Naive thymus-derived CD4-positive, alpha-beta T cell (primary cell): ENCODE measurements at places on chromosomes 6 and 20.

- DNase-seq: no peak
- no peak overlapping the region for H3K4me3 ChIP-seq
- H3K4me1 ChIP-seq: no peaks in the 10 kb centered on the region
- H3K27me3 ChIP-seq: no peaks in the 10 kb centered on the region
Measured at GRCh38 chr20:9038791-9039535, 29.9 kb upstream of the PLCB4 start.

DNA sequence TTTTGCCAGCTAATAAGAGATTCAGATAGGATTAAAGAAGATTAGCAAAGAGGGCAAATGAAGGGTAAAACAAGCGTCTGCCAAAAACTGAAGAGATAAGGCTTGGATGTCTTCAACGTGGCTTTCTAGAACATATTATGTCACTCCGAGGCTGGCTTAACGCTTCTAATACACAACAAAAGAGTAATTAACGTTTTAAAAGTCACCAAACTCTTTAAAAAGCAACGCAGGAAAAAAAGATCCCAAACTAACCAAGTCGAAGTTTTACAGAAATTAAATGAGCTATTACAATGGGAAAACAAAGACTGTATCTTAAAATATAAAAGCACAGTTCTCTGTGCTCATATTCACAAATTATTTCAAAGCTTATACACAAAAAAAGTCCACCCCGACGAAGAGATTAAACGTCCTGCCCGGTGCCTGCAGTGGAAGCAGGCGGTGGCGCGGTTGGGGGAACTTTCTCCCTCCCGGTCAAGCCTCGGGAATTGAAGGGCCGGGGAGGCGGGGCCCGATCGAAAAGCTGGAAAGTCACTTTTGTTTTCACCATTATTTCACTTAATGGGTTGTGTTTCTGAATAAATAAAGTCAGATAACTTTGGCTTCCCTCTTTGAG lies 1.2 kb downstream of the MAK start:
- H3K4me1 ChIP-seq: peaks cover 20% of the 10 kb centered on the region
- H3K4me3 ChIP-seq: peak overlapping the region; percentile 59
- H3K36me3 ChIP-seq: no peaks in the 10 kb centered on the region
- H3K27ac ChIP-seq: no peak overlapping the region
- H3K27me3 ChIP-seq: peaks cover 29% of the 10 kb centered on the region

- no peaks in the 10 kb centered on the region for H3K27me3 ChIP-seq
- DNase-seq: no peak
- peaks cover 16% of the 10 kb centered on the region for H3K4me1 ChIP-seq
- no peak overlapping the region for H3K27ac ChIP-seq
- H3K36me3 ChIP-seq: no peaks in the 10 kb centered on the region
Measured at GRCh38 chr6:36753671-36754405, 56.2 kb downstream of the RAB44 start.

GRCh38 chr6:35385457-35386202 lies 43.3 kb downstream of the PPARD start:
- H3K4me1 ChIP-seq: no peaks in the 10 kb centered on the region
- no peak for DNase-seq
- no peak overlapping the region for H3K27ac ChIP-seq
- H3K27me3 ChIP-seq: no peaks in the 10 kb centered on the region

GRCh38 chr20:17500271-17500670 lies 30.9 kb downstream of the BFSP1 start:
- H3K27me3 ChIP-seq: no peaks in the 10 kb centered on the region
- peaks cover 6% of the 10 kb centered on the region for H3K4me1 ChIP-seq
- no peak overlapping the region for H3K4me3 ChIP-seq
- no peak overlapping the region for H3K27ac ChIP-seq
- DNase-seq: no peak

GRCh38 chr6:170473301-170473717 lies 79.8 kb downstream of the PSMB1 start:
- no peaks in the 10 kb centered on the region for H3K4me1 ChIP-seq
- DNase-seq: no peak
- no peak overlapping the region for H3K4me3 ChIP-seq
- no peaks in the 10 kb centered on the region for H3K27me3 ChIP-seq
- no peaks in the 10 kb centered on the region for H3K36me3 ChIP-seq

DNA sequence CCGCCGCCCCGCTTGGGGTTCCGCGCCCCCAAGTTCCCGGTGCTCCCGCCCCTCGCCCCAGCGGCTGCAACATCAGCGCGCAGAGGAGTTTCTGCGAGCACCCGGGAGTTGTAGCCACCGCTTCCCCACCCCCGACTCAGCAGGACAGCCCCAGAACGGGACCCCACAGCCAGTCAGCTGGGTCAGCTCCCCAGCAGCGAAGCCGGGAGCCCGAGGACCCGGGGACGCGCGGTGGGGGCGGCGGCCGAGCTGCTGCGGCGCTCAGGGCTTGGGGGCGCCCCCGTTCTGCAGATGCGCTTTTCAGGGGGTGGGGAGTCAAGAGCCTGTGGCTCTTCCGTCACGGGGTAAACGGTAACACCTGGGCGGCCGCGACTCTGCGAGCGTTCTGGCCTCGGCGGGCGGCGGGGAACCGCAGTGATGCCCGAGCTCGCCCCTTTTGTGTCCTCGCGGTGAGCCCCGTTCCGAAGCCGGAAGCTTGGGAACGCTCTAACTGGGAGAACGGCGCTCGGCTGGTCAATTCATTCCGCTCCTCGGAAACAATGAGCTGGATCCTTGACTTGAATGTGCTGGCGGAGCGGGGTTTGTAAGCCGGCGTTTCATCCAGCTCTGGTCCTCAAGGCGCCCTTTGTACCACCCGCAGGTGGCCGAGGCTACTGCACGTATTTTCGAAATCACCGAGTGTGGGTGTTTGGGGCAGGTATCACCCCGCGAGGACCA lies 774 bp downstream of the PLEKHG1 start:
- H3K4me1 ChIP-seq: no peaks in the 10 kb centered on the region
- DNase-seq: peak; percentile 58
- H3K4me3 ChIP-seq: peak overlapping the region; percentile 61

GRCh38 chr20:41228858-41229257 lies 88.7 kb downstream of the ZHX3 start:
- H3K36me3 ChIP-seq: no peaks in the 10 kb centered on the region
- DNase-seq: no peak
- H3K27ac ChIP-seq: no peak overlapping the region
- H3K4me3 ChIP-seq: no peak overlapping the region
- H3K27me3 ChIP-seq: no peaks in the 10 kb centered on the region

DNA sequence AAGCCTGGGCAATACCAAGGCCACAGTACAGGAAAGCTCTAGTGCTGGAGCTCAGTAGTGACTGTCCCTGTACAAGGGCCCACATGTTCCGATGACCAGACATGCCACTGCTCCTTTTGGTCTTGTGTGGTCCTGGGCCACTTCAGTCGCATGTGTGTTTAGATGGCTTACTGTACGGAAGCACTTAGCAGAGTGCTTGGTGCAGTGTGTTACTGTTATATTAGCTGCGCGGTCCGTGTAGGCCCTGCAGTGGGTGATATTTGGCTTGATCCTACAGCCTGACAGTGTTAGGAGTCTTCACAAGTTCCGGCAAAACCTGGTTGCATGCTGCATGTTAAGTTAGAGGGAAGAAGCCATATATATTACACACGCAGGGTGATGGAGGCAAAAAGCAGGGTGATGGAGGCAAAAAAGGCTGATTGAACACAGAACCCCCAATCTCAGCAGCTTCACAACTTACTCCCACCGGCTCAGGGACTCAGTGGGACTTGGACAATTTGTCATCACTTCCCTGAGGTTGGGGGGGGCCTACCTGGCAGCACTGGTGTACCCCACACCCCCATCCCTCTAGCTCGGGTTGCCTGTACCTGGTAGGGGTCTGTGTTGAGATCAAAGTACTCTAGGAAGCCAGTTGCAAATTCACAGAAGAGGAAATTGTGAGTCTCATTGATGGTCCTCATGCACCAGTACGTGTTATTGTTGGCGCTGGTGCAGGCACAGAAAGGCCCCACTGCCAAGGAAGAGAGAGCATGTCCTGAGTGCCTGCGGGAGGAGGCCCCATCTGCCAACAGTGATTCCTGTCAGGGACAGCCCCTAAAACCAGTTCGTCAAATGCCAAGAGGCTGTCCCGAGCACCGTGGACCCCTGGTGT lies 122.6 kb downstream of the SULF2 start:
- DNase-seq: no peak
- H3K27ac ChIP-seq: no peak overlapping the region
- no peak overlapping the region for H3K4me3 ChIP-seq
- H3K36me3 ChIP-seq: no peaks in the 10 kb centered on the region

- DNase-seq: peak; percentile 97
- H3K4me3 ChIP-seq: peak overlapping the region; percentile 92
- H3K27ac ChIP-seq: peak overlapping the region; percentile 76
- H3K27me3 ChIP-seq: no peaks in the 10 kb centered on the region
- H3K36me3 ChIP-seq: peaks cover 5% of the 10 kb centered on the region
- H3K4me1 ChIP-seq: peaks cover 5% of the 10 kb centered on the region
Measured at GRCh38 chr20:2523919-2524708, 12.3 kb upstream of the TMC2 start.

DNA sequence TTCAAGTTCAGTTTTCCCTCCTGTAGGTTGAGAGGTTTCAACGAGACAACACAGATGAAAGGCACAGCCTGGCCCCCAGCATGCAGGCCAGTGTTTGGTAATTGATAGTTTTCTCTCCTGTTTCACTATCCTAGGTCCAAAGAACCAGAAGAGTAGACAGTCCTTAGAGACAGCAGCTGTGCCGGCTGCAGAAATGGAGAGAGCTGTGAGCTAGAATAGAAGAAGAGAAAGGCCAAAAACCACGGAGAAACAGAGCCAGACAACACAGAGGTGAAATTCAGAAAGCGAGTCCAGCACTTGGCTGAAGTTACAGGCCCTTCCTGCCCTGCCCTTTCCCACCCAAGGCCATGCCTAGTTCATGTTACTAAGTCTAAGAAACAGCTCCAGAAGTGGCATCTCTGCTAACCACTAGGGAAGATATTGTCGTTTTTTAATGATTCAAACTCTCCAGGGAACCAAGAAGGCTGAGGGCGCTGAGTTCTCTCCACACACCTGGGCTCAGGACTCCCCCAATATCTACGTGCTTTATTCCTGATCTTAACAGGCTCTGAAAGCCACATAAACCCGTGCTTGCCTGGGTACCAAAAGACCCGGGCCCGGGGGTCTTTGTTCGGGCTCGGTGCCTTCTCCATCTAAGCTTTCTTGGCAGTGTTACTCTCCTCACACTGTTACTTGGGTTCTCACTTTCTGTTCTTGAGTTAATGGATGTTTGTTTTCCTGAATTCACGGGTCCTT lies 16.5 kb upstream of the RBPJL start:
- H3K27ac ChIP-seq: no peak overlapping the region
- peaks cover 10% of the 10 kb centered on the region for H3K27me3 ChIP-seq
- peaks cover 14% of the 10 kb centered on the region for H3K4me1 ChIP-seq
- H3K36me3 ChIP-seq: no peaks in the 10 kb centered on the region
- DNase-seq: no peak

DNA sequence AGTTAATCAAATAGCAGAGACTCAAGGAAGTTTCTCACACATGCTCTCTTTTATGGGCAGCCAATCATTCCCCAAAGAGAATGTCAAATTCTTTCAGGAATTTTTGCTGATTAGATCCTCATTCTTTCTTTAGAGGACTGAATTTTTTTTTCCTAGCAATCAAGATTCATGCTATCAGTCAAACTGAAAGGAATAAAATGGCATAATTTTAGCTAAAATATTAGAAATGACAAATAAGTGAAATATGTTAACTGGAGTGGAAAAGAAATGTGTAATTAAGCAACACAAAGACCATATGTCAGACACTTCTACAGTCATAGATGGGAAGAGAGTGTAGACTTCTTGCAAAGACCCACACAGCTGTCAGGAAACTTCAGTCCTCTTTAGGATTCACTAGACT lies 242.3 kb upstream of the RNF217 start:
- no peaks in the 10 kb centered on the region for H3K36me3 ChIP-seq
- H3K27me3 ChIP-seq: no peaks in the 10 kb centered on the region
- H3K27ac ChIP-seq: no peak overlapping the region
- DNase-seq: no peak

DNA sequence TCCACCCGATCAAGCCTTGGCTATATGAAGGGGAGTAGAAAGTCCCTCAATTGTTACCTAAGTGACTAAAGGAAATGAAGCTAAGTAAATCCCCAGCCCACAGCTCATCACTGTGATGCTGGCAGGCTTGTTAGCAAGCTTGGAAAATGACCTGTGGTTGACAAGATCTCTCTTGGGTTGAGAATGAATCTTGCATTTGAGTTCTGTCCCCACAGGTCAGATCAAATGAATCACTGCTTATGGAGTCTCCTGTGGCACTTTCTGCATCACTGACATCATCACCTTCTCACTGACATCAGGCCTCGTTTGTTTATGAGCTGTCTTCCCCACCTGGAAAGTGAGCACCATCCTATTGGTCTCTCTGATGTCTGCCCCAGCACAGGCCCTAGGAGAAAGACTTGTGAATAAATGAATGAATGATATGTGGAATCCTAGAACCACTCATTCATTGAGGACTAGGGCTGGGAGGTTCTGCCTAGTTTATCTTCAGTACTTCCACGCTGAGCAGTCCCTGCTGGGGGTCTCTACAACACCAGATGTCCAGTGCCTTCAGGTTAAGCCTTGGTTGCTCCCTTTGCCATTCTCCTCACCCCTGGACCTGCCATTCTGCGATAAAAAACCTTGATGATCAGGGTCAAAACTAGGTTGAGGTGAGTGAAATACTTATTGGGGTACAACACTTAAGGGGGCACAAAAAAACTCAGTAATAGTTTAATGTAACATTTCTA lies 318.4 kb upstream of the MOCS1 start:
- no peaks in the 10 kb centered on the region for H3K27me3 ChIP-seq
- DNase-seq: no peak
- H3K36me3 ChIP-seq: no peaks in the 10 kb centered on the region

DNA sequence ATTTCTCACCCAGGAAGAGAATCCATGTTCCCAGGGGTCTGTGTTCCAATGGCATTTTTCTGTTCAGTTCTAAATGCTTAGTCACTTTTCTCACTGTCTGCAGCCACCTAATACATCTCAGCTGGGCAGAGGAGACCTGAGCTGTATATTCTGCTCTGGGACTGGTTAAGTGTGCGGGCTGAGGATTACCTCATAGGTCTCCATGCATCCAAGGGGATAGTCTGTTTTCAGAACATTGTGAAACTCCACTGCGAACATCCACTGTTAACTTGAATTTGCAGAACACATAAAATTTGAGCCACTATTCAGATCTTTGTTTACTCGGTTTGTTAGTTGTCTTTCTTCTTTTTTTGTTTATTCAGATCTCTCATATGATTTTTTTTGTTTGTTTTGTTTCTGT lies 947.1 kb downstream of the TFAP2A start:
- DNase-seq: no peak
- H3K36me3 ChIP-seq: no peaks in the 10 kb centered on the region
- H3K27me3 ChIP-seq: no peaks in the 10 kb centered on the region
- no peak overlapping the region for H3K4me3 ChIP-seq
- H3K27ac ChIP-seq: no peak overlapping the region
- H3K4me1 ChIP-seq: no peaks in the 10 kb centered on the region

DNA sequence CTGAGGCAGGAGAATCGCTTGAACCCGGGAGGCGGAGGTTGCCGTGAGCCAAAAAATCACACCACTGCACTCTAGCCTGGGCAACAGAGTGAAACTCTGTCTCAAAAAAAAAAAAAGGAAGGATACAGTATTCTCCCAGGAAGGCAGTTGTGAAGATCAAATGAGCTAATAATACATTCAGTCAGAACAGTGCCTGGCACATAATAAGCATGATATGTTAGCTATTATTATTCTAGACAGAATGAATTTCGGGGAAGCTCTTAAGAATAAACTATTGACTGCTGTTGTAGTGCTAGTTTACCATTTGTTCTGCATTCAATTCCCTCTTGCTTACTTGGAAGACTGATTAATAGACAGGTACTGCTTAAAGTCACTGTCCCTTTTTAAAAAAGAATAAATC lies 40.6 kb downstream of the NDUFAF5 start:
- peaks cover 4% of the 10 kb centered on the region for H3K27me3 ChIP-seq
- no peak overlapping the region for H3K27ac ChIP-seq
- DNase-seq: no peak
- H3K4me1 ChIP-seq: no peaks in the 10 kb centered on the region
- H3K4me3 ChIP-seq: no peak overlapping the region
- H3K36me3 ChIP-seq: no peaks in the 10 kb centered on the region
